ENCODE measurements at places on chromosomes 11 and 22.

DNA sequence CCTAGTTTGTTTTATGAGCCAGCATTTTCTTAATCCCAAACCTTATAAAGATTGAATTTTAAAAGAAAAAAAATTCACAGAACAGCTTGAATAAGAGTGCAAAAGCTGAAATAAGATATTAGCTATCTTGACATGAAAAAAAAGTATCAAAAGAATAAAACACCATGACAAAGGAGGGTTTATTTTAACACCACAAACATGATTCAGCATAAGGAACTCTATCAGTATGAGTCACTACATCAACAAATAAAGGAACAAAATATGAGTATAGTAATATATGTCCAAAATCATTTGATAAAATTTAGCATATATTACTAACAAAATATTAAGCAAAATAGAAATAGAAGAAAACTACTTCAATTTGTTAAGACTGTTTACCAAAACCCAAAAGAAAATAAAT lies 9.6 kb upstream of the LMO1 start:
- no peak for DNase-seq

DNA sequence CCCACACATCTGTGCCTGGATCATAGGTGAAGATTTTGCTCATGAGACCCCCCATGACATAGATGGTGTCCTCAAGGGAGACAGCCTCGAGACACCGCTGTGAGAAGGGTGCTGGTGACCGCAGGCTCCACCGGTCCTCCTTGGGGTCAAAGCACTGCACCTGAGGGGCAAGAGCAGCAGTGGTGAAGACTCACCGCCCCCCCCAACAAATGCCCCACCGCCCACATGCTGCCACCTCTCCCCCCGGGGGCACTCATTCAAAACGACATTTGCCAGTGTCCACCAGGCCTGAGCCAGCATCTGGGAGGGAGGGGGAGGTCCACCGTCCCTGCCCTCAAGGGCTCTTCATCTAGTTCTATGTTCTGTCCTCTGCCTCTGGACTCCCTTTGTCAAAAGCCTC lies 9.3 kb downstream of the KLHL35 start:
- no peak for DNase-seq

GRCh38 chr11:17020831-17021230 lies 6.6 kb upstream of the PLEKHA7 start:
- DNase-seq, result no peak

DNA sequence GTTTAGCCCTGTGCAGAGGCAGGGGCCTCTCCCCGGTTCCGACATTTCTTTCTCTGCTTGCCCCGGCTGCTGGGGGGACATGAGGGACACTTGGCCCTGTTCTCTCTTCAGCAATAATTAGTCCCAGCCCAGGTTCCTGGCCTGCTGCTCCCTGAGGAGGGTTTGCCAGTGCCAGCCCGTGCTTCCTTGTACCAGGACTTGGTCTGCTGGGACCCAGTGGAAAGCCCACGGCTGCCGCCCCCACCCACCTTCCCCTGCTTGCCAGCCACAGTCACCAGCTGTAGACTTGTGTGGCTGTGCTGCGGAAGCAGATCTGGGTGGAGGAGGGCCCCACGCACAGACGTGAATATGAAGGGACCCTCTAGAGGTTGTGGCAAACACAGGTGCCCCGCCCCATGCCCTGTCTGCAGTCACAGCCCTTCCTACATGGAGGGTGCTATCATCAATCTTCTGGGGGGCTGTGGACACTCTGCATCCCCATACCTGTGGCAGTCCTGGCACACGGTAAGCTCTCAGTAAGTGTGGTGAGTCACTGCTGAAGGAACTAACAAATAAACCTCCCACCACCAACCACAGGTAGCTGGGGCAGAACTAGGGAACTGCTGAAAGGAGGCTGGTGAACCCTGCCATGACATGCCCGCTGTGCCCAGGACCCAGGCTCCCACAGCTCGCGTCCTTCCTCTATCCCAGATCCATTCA lies 949 bp downstream of the TP53AIP1 start:
- DNase-seq, result no peak

GRCh38 chr11:95517453-95517852 lies 272.1 kb downstream of the FAM76B start:
- DNase-seq, result no peak

DNA sequence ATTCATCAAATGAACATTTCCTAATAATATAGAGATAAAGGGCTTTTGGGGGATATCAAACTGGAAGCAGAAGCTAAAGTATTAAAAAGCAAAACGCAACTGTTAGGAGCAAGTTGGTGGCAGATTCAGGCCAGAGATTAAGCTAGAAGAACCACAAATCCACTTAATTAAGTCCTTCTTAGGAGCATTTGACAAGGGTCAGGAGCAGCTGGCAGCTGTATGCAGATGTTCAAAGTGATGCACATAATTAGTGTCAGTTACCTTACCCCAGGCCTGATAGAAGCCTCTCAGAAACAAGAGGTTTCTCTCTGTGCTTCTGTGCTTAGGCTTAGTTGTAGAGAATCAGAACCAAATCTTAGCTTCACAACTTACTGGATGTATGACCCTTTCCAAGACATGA lies 546.5 kb upstream of the ANO5 start:
- DNase-seq, result no peak

DNA sequence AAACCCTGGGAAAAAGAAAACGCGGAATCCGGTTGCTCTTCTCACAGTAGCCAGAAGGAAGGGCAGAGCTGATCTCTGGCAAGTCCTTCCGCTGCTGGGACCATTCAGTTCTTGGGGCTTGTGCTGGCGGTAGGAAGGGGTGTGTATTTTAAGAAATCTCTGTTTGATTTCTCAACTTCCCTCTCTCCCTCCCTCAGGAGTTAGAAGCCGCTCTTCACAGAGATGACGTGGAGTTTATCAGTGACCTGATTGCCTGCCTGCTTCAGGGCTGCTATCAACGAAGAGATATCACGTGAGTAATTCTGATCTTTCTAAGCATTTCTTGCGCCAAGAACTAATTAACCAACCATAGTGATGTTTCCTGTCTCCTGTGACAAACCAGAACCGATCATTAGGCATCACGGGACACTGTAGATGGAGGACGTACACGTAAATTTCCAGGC lies 85.9 kb upstream of the SLC25A18 start:
- no peak for DNase-seq

DNA sequence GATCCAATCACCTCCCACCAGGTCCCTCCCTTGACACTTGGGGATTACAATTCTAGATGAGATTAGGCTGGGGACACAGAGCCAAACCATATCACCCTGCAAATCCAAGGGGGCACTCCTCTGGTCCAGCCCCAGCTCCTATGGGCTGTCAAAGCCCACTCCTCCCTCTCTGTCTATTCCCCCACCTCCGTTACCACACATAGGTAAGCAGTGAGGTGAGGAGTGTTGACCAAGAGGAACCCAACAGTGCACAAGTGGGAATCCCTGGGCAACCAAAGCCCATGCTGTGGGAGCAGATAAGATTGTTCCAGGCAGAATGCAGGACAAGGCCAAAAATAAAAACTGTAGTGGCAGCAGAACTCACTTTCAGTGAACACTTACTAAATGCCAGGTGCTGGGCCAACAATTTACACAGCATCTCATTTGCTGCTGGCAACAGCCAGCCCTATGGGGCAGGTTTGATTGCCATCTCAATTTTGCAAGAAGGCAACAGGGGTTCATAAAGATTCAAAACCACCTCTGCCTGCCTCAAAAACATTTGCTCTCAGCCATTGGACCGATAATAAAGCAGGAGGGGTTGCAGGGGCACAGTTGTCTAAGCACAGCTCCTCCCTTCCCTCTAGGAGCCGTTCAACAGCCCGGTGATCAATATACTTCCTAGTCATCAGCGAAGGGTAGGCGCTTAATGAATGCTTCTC lies 8.9 kb downstream of the SDF2L1 start:
- no peak for DNase-seq

GRCh38 chr11:121965330-121965729 lies 150.7 kb downstream of the BLID start:
- DNase-seq, result no peak

GRCh38 chr11:130188585-130189347 lies 29.2 kb downstream of the ST14 start:
- DNase-seq, result no peak

DNA sequence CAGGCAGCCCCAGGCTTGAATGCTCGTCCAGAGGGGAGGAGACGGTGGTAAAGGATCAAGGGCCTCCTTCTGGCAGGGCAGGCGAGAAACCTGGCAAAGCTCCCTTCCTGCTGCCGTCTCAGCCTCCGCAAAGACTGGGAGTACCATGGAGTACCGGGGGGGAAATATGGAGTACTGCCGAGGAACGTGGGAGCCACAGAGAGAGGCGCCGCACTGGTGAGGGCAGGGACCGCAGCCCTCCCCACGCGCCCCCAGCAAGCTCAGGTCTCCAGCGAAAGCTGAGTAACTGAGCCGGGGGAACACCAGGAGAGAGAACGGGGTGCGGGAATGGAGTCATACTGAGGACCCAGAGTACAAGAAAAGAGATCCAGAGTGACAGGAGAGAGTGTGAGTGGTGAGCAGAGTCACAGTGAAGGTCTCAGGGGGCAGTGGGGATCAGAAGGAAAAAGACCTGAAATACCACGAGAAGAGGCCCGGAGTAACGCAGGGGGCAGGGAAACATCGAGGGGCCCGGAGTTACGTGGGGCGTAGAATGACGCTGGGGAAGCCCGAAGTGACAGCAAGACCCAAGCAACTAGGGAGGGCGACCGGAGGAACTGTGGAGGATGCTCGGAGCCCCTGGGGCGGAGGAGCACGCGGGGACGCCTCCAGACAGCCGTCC lies 740 bp downstream of the EML3 start:
- DNase-seq, result no peak

DNA sequence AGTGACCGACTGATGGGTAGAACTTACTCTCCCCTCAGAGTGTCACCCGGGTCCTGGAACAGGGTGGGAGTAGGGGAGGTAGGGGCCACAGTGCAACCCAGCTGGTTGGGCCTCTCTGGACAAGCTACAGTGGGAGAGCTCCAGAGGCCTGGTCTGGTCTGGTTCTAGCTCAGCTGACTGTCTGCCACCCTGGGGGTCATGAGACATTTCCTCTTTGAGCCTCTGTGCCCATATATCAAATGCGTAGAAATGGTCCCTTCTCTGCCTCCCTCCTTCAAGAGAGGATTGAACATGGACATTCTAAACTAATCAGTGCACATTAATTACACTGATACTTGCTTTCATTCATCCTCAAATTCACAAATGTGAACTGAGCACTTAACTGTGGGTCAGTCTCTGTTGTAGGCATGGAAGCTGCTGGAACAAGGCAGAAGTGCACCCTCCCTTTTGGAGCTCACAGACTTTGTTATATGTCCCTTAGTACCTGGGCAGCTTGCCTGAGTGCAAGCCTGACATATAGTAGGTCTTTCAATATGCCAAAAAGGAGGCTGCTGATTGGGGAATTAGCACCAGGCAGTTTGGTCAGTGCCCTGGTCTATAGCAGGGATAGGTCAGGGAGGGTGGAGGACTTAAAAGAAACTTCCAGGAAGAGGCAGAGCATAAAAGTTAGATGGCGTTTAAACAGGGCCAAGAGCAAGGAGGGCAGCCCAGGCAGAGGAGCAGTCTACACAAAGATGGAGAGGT lies 25.7 kb downstream of the ARHGEF17 start:
- DNase-seq, result no peak

DNA sequence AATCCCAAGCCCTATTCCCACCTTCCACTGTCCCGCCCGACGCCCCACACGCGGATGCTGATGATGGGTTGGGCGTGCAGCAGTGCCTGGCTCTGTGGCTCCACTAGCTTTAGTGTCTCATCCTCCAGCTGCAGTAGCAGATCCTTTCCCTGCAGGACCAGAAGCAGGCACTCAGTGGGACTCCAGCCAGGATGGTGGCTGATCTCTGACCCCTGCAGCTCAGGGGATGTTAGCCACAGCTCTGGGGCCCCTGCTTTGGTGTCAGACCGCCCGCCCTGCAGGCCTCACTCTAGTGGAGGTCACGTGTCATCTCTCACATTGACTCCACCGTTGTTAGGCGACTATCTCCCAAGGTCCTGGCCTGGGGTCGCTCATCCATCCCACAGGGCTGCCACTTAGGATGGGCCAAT lies 11.8 kb downstream of the SMPD1 start:
- DNase-seq, result no peak

- no peak for DNase-seq
Observed at GRCh38 chr11:27656806-27657483, 43.3 kb downstream of the BDNF start.

DNA sequence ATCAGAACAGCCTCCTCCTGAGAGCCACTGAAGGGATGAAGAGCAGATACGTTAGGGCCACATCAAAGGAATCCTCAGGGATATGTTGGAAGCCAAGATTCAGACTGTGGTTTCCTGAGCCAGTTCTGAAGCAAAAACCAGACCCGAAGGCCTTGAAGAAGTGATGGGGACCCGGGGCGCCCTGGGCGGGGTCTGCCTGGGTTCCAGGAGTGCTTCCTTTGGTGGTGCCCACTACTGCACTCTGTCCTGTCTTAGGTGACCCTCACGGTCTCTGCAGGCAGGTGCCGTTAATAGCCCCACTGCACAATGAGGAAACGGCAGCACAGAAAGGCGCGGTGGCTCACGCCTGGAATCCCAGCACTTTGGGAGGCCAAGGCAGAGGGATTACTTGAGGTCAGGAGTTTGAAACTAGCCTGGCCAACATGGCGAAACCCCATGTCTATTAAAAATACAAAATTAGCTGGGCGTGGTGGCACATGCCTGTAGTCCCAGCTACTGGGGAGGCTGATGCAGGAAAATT lies 12.9 kb upstream of the SH3BP1 start:
- DNase-seq, result no peak

GRCh38 chr22:19704355-19705015 lies 9.8 kb upstream of the SEPTIN5 start:
- no peak for DNase-seq

- DNase-seq, result no peak
Observed at GRCh38 chr22:26565181-26565580, 24.8 kb downstream of the TPST2 start.

- DNase-seq, result no peak
Observed at GRCh38 chr11:65390099-65390941, 3.9 kb downstream of the FRMD8 start.

DNA sequence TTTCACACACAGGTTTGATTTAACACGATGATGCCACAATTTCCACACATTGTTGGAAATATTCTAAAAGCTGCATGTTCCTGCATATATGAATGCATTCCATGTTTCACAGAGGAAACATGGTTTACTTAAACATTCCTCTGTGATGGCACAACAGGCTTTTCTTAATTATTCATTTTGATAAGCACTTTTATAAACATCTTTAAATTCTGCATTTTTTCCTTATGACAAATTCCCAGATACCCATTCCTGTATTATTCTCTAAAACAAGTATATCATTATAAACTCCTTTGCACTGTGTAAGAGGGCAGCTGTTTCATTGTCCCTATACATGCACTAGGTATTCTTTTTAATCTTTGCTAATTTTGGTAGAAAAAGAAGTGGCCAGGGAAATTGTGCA lies 532.3 kb downstream of the SOX6 start:
- DNase-seq, result no peak

GRCh38 chr11:46337626-46338345 lies 9.5 kb upstream of the DGKZ start:
- DNase-seq, result no peak

GRCh38 chr11:111370902-111371578 lies 8.0 kb downstream of the POU2AF1 start:
- no peak for DNase-seq

- DNase-seq, result no peak
Observed at GRCh38 chr11:83057721-83058120, 14.0 kb downstream of the RAB30 start.

GRCh38 chr22:45865561-45866125 lies 111.3 kb downstream of the WNT7B start:
- no peak for DNase-seq

Measured in stimulated activated CD8-positive, alpha-beta memory T cell treated with anti-CD3 and anti-CD28 coated beads, Interleukin-7, amount 100 ng/mL, for 4 hours (primary cell).